ENCODE measurements at places on chromosomes 16 and 17.

- no peak for DNase-seq
Observed at GRCh38 chr17:37488009-37488604, 1.6 kb upstream of the DUSP14 start.

GRCh38 chr16:51707666-51708065 lies 556.6 kb upstream of the SALL1 start:
- no peak for DNase-seq

DNA sequence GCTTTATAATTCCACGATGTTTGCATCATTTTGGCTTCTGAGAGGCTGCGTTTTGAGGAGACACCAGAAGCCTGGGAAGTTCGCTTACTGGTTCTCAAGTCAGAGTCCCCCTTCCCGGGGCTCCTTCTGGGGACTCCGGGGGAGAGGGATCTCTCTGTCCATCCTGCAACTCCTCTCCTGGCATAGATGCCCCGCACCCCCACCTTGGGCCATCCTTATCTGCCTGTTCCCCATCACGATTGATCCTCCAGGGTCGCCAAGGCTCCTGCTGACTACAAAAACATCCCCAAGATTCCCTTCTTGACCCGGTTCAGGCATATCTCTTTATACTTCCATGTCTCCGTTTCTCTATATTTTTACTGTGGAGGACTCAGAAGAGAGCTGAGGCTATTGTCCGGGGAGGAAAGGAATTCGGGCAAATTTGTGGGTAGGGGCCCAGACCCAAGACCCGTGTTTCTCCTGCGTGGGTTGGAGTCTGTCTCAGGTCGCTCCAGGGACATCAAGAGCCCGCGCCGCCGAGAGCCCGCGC lies 18.4 kb upstream of the HOXB13 start:
- DNase-seq, result no peak

- no peak for DNase-seq
Observed at GRCh38 chr17:75079023-75079373, 8.8 kb upstream of the SLC16A5 start.

DNA sequence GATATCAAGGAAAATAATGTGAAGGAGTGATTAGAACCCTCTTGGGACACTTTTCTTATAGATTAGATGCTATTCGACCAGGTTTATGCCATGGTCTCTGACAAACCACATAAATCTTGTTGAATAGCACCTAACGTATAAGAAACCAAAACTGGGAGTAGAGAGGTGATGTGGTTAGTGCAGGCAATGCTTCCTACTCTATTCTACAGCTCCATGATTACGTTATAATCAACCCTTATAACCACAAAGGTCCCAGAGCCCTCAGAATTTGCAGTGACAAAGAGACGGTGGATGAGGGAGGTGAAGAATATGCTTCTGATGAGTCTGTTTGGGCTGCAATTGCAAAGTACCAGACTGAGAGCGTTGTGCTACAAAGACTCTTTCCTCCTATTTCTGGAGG lies 78.4 kb downstream of the ARHGAP44 start:
- DNase-seq, result no peak

GRCh38 chr17:49337884-49338283 lies 24.2 kb downstream of the ZNF652 start:
- no peak for DNase-seq

DNA sequence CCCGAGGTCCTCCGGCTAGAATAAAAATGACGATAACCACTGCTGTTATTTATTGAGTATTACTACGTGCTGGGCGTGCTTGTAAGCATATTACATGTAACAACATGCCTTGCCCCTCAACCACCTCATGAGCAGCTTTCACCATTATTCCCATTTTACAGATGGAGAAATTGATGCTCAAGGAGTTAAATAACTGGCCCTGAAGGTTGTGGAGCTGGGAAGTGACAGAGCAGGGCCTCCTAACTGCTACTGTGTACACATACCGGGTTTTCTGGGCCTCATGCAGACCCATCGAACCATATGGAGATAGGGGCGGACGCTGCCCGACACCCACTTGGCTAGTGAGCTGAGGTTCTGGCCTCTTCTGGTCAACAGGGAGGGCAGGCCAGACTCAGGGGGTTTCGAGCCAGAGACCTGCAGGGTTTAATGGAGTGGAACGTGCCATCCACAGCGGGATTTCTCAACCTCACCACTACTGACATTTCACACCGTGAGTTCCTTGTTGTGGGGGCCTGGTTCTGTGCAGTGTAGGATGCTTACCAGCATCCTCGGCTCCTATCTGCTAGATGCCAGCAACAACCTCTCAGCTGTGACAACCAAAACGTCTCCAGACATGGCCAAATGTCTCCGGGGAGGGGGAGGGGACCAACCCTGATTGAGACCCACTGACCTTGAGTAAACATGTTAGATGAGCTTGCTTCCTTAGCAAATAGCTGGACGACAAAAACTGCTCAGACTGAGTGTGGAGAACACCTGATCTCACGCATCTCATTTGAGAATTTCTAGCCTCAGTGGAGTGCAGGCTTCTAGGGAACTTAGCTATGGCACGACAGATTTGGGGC lies 432.0 kb downstream of the SLC39A11 start:
- no peak for DNase-seq

- no peak for DNase-seq
Observed at GRCh38 chr17:57442914-57443571, 186.7 kb downstream of the MSI2 start.

DNA sequence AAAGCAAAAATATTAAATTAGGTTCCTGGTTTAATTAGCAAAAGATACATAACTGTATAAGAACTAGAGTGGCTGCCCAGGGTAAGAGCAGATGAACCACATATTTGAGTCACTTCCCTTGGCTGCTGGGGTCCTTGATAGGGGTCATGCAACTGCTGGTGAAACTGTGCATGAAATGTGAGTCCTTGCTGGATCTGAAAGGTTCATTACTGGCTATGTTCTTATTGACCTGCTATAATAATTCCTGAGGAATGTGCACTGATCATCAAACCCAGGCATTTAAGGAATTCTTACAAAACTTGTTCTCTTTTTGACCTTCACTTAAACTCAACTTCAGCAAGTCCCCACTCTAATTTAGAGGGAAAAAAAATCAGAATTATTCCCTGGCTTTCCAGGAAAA lies 183.4 kb downstream of the ZNF18 start:
- DNase-seq, result no peak

DNA sequence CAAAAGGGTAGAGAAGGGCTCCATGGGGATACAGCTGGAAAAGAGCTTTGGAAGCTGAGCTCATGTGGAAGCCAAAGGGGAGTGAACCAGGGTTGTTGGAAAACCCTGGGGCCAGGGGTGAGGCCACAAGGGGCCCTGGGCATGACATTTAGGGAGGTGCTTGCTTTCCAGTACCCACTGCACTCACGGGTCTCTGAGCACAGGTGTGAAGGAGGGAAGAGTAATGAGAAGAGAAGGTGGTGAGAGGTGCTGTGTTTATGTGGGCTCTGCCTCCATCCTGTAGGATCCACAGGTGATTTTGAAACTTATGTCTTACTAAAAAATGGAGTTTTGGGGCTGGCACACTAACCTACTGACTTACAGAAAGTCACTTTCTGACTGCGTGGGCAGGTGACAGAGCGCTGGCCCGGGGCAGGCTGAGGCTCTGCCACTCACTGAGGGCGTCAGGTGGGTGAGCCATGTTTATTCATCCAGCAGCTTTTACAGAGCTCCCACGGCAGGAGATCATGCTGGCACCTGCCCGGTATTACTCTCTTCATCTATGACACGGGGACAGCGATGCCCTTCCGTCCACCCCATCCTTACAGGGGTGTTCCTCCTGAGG lies 18.9 kb downstream of the KSR1 start:
- DNase-seq, result no peak

- no peak for DNase-seq
Observed at GRCh38 chr17:74822939-74823367, 36.7 kb downstream of the GRIN2C start.

DNA sequence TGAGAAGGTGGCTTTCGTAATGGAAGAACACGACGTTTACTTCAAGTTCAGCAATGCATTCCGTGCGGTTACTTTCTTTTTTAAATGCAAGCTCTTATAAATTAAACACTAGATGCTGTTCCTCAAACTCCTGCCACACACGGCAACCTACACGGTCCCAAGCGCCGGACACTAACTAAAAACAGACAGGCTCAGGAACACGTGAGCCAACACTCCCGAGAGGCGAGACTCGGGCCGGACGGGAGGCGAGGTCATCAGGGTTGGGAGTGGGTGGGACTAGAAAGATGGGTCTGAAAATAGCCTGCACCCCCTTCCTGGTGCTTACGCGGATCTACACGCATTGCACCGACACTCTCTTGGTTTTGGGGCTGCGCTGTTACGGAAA lies 6.4 kb downstream of the CLCN7 start:
- DNase-seq, result no peak

DNA sequence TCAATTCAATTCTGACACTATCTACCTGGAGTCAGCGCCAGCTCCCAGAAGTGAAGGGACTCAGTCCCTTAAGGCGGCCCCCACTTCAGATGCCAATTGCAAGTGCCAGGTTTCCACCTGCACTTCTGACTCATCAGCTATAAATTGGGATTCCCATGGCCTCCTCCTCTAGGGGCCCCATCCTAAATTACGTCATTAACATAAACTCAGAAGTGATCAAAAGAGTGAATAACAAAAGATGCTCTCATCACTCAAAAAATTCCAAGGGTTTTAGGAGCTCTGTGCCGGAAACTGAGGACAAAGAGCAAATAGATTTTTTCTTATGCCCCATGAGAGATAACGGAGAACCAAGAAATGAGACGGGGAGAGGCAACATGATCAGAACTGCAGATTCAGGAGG lies 148.6 kb upstream of the IRX6 start:
- DNase-seq, result no peak

DNA sequence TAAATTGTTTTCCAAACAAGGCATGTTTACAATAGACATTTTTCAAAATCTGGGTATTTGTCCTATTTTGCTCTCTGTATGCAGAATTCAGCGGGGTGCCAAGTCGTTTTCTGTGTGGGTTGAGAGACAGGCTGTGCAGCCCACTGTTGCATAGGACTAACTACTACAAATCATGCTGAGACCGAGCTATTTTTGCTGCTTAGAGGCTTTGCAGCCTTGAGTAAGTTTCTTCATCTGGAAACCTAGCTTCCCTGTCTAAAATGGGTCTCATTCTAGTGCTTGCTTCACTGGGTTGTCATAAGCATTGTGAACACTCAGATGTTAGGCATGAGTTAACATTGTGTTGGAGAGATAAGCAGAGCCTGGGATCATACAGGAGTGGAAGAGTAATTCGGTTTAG lies 1.3 kb downstream of the PRPSAP2 start:
- DNase-seq, result no peak

- DNase-seq, result no peak
Observed at GRCh38 chr17:75933808-75934207, 7.0 kb downstream of the FBF1 start.

GRCh38 chr17:18076936-18077335 lies 10.8 kb upstream of the DRG2 start:
- no peak for DNase-seq

GRCh38 chr17:68296217-68297191 lies 5.2 kb downstream of the ARSG start:
- DNase-seq, result no peak

GRCh38 chr16:50121721-50122445 lies 31.2 kb upstream of the TENT4B start:
- no peak for DNase-seq

DNA sequence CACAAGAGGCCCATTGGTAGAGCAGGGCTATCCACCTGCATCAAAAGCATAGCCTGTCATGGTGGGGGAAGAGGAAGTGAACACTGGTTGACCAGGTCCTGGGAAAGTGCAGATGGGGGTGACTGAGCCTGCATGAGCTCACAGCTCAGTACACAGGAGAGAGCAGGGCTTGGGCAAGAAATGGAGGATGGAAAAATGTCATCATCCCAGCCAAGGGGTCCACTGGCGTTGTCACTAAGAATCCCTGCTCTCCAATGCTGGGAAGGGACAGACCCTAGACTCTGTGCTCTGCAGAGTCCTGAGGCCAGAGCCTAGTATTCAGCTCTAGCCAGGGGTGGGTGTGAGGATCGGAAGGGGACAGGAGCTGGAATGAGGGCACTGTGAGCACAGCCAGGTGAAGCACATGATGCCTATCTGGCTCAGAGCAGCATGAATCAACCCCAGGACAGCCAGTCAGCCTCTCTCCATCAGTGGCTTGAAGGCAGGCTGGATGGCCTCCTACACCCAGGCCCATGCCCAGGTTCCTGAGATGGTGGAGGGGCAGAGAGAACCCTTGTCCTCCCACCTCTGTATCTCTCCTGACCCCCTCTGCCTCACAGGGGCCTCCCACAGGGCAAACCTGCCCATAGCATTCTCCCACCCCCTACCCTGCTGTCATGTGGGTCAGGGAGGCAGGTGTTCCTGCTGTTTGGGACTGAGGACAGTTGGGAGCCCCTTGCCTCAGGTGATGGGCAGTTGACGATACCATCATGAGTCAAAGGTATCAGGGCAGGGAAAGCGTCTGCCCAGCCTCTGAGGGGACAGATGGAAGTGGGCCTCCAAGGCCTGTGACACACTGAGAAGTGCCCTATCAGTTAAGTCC lies 13.8 kb upstream of the CTCF start:
- no peak for DNase-seq

GRCh38 chr17:20010099-20010863 lies 1.1 kb downstream of the SPECC1 start:
- no peak for DNase-seq

- no peak for DNase-seq
Observed at GRCh38 chr17:75996665-75997590, 3.7 kb upstream of the CDK3 start.

DNA sequence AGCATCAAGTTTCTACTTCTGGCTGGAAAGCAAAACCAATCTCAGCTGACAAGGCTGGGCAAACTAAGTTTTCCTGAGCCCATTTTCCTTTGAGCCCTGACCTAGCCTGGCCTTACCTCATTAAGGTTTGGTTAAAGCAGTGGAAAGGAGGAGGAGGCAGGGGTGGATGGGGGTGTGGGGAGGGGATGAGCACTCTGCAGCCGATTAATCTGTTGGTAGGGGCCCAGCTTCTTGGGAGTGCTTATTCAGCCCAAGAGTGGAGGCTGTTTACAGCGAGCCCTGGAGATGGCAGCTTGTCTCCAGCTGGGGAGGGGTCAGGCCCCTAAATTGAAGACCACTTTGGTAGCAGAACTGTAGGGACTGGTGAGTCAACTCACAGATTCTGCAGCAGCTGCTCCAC lies 12.0 kb downstream of the SMCR8 start:
- no peak for DNase-seq

DNA sequence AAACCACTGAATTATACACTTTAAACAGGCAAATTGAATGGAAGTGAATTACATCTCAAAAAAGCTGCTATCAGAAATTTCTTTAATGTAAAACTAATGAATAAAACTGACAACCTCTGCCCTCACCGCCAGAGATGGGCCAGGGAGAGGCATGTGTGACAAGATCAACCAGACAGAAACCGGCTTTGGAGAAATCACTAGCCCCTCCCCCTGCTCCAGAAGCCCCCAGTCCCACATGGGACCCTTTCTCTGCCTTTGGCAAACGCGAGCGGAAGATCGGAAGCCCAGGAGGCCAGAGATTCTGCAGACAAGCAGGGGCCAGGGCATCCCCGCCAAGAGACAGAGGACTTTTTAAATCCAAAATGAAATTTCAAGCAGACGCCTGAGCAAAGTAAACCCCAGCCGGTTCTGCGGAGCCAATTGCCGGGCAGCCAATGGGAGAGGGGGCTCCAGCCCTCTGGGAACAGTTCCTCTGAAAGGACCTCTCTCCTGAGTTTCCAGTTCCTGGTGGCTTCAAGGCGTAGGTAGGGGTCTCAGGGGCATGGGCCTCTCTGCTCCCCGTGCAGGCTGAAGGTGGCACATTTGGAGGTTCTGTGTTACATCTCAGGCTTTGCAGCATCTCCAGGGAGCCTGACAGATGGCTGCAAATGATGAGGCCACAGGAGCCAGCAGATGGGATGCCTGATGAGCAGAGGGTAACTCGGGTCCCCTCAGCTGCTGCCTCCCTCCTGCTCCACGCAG lies 118.1 kb downstream of the GSG1L start:
- no peak for DNase-seq

GRCh38 chr17:68732301-68732749 lies 131.2 kb upstream of the FAM20A start:
- no peak for DNase-seq

All from stimulated activated CD4-positive, alpha-beta T cell treated with anti-CD3 and anti-CD28 coated beads, Interleukin-1b, Interleukin-23, amount 100 ng/mL, for 1 hour (primary cell).